ENCODE measurements at places on chromosomes 1 and 21.

- no peak for DNase-seq
These were observed 1638.3 kb downstream of the MRPL39 start for GRCh38 chr21:23968722-23969647.

DNA sequence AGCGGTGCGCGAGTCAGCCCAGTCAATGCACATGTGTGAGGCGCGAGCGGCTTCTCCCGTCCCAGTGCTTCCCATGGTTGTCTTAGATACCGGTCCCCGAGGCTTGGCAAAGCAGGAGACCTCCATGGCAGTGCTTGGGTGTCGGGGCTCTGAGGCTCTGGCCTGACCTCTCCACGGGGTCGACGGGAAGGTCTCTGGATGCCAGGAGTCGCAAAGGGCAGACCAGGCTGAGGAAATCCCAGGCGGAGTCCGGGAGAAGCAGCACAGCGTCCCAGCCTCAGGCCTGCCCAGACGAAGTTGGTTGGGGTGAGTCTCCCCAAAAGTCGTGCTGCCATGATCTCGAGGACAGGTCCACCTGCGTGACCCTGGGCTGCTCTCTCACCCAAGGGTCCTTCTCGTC is 3881.6 kb downstream of the SRGAP2C start:
- no peak for DNase-seq

DNA sequence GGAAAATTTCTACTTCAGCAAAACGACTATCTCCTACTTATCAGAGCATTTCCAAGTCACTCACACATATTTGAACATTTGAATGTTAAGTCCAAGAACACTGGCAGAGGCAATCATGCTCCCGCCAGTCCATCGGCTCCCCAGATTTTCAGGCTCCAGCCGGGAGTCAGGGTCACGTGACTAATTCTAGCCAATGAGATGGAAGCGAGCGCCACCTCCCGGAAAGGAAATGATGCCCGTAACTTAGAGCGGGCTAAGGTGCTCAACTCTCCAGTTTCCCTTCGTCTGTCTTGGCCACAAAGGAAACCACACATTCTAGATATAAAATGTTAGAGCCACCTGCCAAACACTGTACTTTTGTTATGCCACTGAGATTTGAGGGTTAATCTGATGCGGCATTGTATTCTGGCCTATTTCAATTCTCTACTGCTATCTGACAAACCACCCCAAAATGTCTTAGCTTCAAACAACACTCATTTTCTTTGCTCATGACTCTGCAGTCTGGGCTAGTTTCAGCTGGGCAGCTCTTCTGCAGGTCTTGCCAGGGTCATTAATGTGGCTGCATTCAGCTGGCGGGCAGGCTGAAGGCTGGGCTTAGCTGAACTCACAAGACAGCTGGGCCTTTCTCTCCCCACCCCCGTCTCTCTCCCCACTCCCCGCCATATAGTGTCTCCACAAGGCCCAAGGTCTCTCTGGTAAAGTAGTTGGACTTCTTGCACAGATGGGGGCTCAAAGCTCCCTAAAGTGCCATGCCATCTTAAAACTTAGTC is 16.5 kb upstream of the LHX4 start:
- DNase-seq, result no peak

DNA sequence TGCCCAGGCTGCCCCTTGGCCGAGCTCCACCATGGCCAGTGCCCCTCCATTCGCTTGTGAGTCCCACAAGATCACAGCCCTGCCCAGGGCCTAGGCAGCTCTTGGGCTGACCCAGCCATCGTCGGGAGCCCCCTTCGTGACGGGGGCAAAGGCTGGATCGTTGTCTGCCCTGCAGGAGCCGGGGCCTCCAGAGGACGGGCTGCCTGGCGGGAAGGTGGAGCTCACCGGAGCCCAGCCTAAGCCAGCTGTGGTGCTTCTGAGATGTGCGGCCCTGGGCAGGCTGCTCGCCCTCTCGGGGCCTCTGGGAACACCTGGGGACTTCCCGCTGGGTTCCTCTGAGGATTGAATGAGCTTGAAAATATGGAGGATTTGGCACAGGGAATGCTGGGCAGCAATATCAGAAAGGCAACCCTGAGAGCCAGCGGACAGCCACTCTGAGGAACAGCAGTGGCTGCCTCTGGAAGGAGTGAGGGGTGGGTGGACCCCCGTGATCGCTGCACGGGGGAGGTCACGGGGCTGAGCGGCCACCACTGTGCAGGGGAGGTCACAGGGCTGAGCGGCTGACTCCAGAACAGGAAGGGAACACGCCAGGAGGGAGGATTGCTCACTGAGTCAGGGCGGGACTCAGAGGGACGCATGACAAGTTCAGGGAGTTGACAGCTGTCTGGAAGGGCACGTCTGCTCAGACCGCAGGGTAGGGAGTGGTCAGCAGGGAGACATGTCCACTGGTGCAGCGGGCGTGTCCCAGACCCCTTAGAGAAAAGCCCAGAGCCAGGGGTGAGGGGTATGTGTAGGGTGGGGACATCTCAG is 19.3 kb downstream of the TP73 start:
- DNase-seq, result no peak

DNA sequence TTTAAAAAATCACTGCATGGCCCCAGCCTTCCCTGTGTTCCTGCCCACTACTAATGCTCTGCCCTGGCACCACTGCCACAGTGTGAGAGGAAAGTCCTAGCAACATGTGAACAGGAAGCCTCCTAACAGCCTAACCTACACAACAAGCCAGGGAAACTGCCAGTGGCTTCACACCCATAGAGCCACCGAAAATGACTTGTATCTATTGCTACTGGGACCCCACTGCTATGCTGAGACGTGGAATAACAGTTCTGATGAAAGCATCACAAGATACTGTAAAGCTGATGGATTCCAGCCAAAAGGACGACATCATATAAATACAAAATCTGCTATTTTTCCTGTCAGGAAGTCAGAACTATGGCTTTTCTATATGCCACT is 74.9 kb downstream of the JAK1 start:
- DNase-seq, result no peak

GRCh38 chr1:223245983-223246382 is 102.9 kb upstream of the TLR5 start:
- DNase-seq, result no peak

DNA sequence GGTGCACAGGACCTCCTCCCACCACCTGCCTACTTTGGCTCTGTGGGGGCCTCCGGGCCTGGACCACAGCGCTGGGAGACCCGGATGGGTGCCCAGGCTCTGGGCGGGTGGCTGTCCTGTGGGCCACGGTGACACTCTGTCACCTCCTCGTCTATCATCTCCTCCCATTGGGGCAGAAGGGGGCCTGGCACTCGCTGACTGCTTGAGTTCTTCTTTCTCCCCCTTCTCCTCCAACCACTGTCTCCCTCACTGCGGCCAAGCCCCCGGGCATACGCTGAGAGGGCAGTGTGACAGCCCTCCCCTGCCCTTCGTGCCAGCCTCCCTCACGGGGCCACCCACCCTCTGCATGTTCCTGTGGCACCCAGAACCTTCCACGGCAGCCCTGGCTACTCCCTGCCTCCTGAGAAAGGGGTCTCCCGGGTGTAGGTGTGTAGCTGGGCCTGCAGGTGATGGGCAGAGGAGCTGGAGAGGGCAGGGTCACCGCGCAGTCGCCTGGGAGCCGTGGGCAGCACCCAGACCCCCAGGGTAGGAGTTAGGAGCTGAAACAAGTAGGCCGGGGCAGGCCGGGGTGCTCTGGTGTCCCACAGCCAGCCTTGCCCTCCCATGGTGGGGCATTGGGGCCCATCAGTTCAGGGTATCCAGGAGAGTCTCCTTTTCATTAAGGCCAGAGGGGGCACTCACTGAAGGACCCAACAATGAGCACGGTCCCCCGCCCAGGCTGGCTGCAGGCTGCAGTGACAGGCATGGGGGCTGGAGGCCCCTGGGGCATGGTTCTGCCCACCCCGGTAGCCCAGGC is 9.2 kb upstream of the ARF1 start:
- DNase-seq, result no peak

DNA sequence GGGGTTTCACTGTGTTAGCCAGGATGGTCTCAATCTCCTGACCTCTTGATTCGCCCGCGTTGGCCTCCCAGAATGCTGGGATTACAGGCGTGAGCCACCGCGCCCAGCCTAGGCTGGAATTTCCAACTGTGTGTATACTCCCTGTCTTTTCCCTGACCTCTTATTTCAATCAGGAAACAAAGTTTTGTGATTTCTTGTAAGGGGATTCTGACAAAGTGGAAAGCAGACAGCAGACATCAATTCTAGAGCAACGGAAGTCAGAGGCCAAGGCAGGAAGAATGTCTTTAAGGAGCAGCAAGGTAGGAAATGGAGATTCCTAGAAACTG is 36.0 kb upstream of the SLC44A3 start:
- DNase-seq, result no peak

DNA sequence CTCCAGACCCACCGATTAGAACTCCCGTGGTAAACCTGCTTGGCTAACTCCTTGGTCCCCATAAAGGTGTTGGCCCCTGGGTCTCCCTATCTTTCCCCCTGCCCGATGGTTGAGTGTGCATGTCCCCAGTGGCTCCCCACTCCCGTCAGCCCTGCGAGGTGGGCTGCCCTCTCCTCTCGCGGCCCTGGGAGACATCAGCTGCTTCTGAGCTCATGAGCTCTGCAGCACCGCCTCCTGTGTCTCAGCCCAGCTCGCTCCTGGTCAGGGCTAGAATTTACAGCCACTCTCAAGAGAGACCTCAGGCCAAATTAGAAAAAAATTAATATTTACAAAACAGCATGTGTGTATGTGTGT is 15.9 kb upstream of the ZBTB21 start:
- DNase-seq, result no peak

- no peak for DNase-seq
These were observed 123.0 kb downstream of the TIAM1 start for GRCh38 chr21:31221043-31221442.

DNA sequence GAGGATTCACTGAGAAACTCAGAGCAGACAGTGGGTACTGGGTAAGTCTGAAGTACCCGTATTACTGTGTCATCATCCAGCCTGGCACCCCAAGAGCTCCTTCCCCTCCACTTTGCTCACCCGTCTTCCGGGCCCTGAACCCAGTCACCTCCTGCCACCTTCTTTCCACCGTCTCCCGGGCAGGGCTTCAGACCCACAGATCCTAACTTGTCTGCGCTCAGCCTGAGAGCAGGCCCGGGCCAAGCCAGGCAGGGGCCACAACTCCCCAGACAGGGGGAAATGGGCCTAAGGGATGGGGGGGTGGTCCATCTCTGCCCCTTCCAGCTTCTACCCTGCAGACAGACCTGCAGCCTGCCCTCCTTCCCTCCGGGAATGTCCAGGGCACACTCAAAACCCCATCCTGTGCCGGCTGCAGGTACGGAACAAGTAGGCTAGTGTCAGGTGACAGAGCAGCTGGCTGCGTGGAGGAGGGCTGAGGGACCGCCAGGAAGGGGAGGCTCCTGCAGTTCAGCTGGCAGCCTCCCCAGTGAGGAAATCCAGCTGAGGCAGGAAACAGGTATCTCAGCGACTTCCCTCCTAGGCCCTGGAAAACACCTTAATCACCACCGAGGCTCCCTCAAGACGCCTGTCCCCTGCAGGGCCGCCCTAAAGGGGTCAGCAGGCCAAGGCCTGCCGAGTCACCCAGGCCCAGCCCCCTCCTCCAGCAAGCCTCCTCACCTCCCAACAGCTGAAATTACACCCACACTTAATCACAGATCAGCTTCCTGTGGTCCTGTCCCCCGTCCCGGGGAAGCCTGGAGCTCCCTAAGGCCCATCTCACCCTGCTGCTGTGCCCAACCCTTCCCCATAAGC is 3.5 kb downstream of the HSPG2 start:
- no peak for DNase-seq

DNA sequence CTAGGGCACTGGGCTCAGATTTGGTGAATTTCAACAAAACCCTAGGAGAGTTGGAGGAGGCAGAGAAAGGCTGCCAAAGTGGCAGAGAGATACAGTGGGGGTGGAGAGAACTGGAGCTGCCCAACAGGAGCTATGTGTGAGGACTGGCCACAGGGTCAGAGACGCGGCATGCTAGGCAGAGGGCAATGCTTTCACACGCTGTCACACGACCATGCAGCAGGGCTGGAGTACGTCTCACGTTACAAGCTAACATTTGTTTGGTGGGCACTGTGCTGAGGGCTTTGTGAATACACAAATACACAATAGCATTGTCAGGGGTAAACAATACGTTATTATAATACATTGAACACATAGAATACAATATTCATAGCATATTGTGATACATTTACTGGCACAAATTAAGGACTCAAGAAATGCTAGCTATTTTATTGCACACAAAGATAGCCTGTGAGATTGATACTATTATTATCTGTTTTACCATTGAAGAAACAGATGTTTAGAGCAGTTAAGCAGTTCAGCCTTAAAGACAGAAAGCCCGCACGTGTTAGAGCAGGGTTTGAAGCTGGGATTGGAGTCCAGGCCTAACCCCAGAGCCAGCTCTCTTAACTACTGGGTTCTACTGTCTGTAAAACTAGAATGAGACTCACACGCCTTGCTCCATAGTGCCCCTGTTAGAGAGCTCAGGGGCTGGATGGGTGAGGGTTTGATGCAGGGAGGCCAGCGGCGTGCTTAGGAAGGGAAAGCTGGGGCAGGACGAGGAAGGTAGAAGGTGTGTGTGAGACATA is 4.5 kb downstream of the RAB7B start:
- no peak for DNase-seq

DNA sequence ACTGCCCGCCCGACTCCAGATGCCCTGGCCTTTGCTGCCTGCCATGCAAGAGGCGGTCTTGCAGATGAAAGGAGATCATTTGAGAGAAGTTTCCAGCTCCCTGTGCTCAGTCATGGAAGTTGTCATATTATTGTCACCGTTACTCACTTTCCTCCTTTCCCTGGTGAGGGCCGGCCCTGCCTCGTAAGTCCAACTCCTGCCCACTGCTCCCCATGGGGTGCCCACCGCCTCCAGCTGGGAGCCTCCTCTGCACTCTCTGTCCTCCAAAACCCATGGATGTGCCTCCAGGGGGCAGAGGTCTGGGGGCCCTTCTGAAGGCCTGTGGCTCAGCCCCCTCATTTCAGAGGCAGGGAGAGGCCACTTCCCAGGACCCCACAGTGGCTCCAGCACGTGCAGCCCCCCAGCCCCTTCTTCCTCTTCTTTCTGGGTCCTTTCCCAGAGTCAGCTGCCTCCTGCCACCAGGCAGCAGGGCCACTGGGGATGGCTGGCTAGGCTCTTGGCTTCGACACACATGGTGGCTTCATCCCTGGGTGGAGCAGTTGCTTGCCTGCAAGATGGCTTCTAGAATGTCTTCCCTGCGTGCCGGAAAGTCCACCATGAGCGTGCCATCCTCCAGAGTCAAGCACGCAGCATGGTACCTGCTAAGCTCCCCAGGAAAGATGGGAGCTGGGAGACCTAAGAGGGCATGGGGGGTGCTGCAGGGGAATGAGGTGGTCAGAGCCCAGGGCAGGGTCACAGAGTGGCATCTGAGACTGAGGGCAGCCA is 97.9 kb upstream of the RUNX3 start:
- DNase-seq, result no peak

- no peak for DNase-seq
These were observed 89.5 kb upstream of the RUNX3 start for GRCh38 chr1:25019337-25020172.

DNA sequence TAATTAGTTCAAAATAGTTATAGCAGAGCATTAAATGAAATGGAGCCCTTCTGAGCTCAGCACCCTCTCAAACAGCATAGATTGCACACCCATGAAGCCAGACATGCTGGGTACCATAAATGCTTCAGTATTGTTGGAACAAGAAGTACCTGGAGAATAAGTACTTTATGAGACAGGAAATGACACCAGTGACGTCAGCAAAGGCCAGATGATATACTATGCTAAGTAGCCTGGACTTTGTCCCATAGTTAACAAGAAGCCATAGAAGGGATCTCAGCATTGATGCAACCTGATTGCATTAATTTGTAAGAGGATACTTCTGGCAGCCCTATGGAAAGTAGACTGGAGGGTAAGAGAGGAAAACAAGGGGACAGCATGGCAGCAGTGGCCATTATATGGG is 16.3 kb upstream of the GADD45A start:
- DNase-seq, result no peak

Data from cortex of kidney (tissue), 1 donor.